LoVo (cell line): ENCODE measurements at places on chromosomes 11 and 22.

- DNase-seq = no peak
These were observed 129.8 kb upstream of the HSD17B12 start for GRCh38 chr11:43550714-43551113.

DNA sequence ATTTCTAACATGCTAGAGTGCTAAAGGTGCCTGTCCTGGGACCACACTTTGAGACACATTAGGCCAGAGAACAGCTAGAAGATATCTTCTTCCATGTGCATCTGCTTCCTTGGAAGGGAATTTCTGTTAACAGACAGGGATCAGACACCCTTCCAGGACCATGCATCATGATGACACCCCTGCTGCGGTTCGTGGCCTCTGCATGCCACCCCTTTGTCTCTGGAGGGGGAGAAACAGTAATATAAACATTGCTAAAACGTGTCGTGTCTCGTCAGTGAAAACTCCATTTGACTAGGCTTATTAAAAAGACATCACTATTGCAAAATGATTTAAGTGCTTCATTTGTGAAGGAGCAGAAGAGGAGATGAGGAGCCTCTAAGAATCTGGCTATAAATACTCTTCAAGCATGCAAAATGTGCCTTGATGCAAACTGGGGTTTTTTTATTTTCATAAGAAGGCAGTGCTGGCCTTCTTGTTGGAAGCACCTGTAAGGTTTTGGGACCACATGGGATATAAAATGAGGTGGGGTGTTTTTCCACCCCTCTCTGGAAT is 141.6 kb downstream of the MYO18B start:
- no peak for DNase-seq

GRCh38 chr11:134658481-134659225 is 246.6 kb upstream of the B3GAT1 start:
- DNase-seq = no peak

DNA sequence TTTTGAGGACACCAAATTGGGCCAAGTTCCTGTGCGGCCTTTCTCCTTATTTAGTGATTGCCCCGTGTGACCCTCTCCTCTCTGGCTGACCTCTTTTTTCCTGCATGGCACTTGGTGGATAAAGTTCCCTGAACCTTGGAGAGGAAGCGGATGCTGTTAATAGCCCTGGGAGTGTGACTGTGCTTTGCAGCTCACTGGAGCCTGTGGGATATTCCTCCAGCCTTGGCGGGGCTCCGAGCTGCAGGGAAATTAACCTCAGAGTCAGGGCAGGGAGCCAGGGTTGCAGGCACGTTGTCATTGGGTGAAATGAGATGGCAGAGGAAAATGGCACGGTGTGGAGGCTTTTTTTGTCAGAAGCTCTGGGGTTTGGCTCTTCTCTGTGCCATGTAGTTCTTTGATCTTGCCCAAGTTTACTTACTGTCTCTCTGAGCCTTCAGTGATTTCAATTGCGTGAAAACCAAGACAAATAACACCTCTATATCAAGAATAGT is 965 bp downstream of the OR9Q1 start:
- no peak for DNase-seq

- DNase-seq = no peak
These were observed 10.7 kb downstream of the TSPAN18 start for GRCh38 chr11:44737245-44738085.

DNA sequence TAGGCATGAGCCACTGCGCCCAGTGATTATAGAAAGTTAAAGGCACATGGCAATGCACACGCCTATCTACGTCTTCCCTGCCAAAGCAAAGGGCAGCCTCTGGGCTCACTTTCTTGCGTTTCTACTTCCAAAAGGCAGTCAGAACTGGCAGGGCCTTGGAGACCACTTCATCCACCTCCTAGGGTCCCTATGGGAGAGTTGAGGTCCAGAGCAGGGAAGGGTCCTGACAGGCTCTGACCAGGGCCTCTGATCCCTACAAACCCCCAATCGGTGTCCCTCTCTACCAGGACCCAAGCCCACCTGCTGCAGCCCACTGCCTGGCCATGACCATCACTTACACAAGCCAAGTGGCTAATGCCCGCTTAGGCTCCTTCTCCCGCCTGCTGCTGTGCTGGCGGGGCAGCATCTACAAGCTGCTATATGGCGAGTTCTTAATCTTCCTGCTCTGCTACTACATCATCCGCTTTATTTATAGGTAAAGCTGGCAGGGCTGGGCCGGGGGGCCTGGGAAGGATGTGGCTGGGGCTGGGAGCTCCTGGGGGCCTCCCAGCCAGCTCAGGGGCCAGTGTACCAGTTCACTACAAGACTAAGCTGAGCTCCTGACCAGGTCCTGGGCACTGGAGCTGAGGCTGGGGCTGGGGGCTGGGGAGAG is 1.5 kb downstream of the BEST1 start:
- DNase-seq = no peak

GRCh38 chr22:37887584-37888378 is 18.3 kb upstream of the MICALL1 start:
- no peak for DNase-seq
